ENCODE measurements at places on chromosomes 2 and 18. TPM values are rescaled to one million over a fixed set of nuclear protein-coding genes. Genes with fewer than 3 reads are reported as not detected.

Gene PPP3R1
- 78.5 TPM for total RNA-seq

Gene ACMSD
- not detected for total RNA-seq

Gene KIAA2012
- total RNA-seq: not detected

Gene TMEM150A
- 1.7 TPM for total RNA-seq

Gene CSRNP3
- not detected for total RNA-seq

Gene NDC80
- total RNA-seq: 92.3 TPM

Gene GAL3ST2
- not detected for total RNA-seq

Gene MC4R
- total RNA-seq: not detected

Gene ALPI
- not detected for total RNA-seq

Gene DTNA
- not detected for total RNA-seq

Gene C1GALT1C1L
- total RNA-seq: not detected

Gene IL1R1
- 1.3 TPM for total RNA-seq

Gene POTEJ
- total RNA-seq: not detected

Gene CRYGD
- total RNA-seq: not detected

- DNase-seq: no peak
- H3K36me3 ChIP-seq: peaks cover 11% of the 10 kb centered on the region
- H3K27ac ChIP-seq: peak overlapping the region; percentile 96
- peak overlapping the region; percentile 90 for H3K4me3 ChIP-seq
- H3K4me1 ChIP-seq: peaks cover 59% of the 10 kb centered on the region
Measured at GRCh38 chr2:43194121-43194869, 32.1 kb downstream of the ZFP36L2 start.

GRCh38 chr18:2979871-2980790, 32.8 kb downstream of the LPIN2 start:
- peak overlapping the region; percentile 82 for H3K4me3 ChIP-seq
- H3K4me1 ChIP-seq: peaks cover 76% of the 10 kb centered on the region
- H3K27ac ChIP-seq: peak overlapping the region; percentile 89

DNA sequence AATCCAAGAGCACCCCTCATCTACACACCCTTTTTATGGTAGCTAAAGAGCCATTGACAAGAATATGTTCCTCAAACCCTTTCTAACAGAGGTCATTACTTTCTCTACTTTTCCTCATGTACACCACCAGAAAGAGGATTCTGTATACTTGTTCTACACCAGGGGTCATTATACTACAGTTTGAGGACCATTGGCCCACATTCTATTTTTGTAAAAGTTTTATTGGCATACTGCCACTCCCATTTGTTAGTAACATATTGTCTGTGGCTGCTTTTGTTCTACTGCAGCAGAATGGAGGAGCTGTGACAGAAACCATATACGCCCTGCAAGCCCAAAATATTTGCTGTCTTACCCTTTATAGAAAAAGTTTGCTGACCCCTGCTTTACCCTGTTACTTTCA, 14.3 kb downstream of the HTR2B start:
- H3K27me3 ChIP-seq: no peaks in the 10 kb centered on the region
- H3K36me3 ChIP-seq: peaks cover 28% of the 10 kb centered on the region
- H3K4me1 ChIP-seq: no peaks in the 10 kb centered on the region
- no peak overlapping the region for H3K27ac ChIP-seq

DNA sequence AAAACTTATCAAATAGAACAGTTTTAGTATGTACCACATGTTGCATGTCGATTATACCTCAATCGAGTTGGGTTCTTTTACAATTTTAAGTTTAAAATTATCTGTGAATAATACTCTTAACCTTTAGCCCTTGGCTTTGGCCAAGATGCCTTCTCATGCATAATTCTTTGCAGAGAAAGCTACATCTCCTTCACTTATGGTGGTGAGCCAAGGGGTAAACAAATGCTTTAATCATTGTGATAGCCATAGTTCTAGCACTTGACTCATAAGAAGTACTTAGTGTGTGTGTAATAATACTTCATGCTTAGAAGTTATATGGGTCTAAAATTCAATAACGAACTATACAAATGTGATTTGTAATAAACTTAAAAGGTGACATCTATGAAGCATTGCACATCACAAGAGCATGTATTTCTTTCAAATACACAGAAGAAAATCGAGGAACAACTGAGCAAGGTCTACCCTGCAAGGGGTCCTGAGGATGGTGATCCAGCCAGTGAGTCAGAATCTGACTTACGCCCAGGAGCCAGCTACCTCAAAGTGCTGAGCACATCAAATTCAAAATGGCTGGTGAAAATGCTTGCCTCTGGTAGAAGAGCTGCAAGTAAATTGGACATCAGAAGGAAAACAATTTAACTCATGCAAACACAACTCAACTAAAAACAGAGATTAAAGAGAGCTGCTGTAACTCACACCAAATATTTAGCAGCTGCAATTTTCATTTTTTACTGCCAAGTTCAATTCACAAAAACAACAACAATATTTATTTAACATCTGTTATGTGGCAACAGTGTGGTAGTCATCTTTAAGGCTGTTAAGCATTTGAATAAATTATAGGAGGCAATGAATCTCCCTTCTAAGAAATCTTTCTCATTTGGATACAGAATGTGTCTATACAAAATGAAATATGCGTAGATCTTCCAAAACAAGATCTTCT, 23.8 kb upstream of the TTC39C start:
- DNase-seq: no peak
- H3K27me3 ChIP-seq: no peaks in the 10 kb centered on the region
- H3K4me1 ChIP-seq: peaks cover 52% of the 10 kb centered on the region
- peaks cover 27% of the 10 kb centered on the region for H3K36me3 ChIP-seq
- no peak overlapping the region for H3K4me3 ChIP-seq
- H3K27ac ChIP-seq: no peak overlapping the region

DNA sequence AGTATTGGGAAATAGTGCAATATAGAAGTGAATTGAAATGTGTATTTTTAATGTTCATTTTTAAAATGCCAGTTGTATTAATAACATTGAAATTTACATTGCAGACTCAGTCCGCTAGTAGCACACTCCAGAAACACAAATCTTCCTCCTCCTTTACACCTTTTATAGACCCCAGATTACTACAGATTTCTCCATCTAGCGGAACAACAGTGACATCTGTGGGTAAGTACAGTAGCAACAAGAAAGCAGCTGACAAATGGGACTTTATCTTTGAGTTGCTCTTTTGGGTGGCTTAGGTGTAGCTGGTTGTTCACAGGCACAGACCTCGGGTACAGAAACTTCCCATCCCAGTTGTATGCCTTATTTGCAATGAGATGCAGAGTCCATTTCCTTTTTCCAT, 118.2 kb upstream of the IL1R2 start:
- no peaks in the 10 kb centered on the region for H3K4me1 ChIP-seq
- H3K4me3 ChIP-seq: no peak overlapping the region
- H3K36me3 ChIP-seq: peaks cover 68% of the 10 kb centered on the region
- H3K27me3 ChIP-seq: no peaks in the 10 kb centered on the region
- no peak for DNase-seq

DNA sequence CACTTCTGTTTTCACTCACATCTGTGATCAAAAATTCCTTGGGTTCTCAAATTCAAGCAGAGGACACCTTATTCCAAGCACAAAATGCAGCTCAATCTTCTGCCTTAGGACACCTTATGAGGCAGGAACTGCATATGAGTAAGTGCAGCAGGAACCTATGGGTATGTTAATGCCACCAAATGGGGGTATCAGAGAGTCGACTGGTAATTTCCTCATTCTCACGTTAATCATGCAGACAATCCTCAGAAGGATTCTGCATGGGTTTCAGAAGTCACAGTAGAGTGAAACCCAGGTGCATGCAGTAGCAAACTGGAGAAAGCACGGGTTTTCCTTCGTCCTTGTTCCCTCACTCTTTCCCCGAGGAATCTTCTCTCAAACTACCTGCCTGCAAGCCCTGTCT, 452.8 kb downstream of the CBLN2 start:
- no peaks in the 10 kb centered on the region for H3K36me3 ChIP-seq
- H3K27ac ChIP-seq: no peak overlapping the region
- no peak overlapping the region for H3K4me3 ChIP-seq
- H3K27me3 ChIP-seq: no peaks in the 10 kb centered on the region
- no peaks in the 10 kb centered on the region for H3K4me1 ChIP-seq

DNA sequence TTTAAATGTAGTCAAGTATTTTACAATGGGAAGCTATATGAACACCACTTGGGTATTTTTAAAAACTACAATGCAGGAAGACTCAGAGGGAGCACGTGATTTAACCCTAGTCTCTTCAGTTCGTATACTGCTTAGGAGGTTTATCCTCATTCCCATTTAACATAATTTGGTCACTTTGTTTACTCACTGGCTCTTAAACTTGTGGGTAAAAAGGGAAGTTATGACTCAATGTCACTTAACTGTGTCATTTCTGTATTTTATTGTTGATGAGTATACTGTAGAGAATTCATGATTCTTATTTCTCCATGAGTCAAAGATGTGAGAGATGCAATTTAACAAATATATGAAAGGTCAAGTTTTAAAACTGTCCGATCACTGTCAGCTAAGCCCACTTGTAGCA, 48.2 kb downstream of the SLC66A3 start:
- no peak for DNase-seq
- no peak overlapping the region for H3K27ac ChIP-seq
- peaks cover 16% of the 10 kb centered on the region for H3K36me3 ChIP-seq

- H3K4me3 ChIP-seq: no peak overlapping the region
- H3K27ac ChIP-seq: no peak overlapping the region
- no peaks in the 10 kb centered on the region for H3K27me3 ChIP-seq
- DNase-seq: no peak
- H3K36me3 ChIP-seq: no peaks in the 10 kb centered on the region
Measured at GRCh38 chr2:71516253-71516888, 63.0 kb downstream of the DYSF start.

- no peak for DNase-seq
- no peaks in the 10 kb centered on the region for H3K4me1 ChIP-seq
- no peak overlapping the region for H3K4me3 ChIP-seq
- H3K27me3 ChIP-seq: no peaks in the 10 kb centered on the region
- H3K36me3 ChIP-seq: no peaks in the 10 kb centered on the region
Measured at GRCh38 chr18:64238076-64238475, 89.2 kb upstream of the LINC00305 start.

- H3K27ac ChIP-seq: no peak overlapping the region
- no peaks in the 10 kb centered on the region for H3K36me3 ChIP-seq
- H3K27me3 ChIP-seq: no peaks in the 10 kb centered on the region
- H3K4me1 ChIP-seq: no peaks in the 10 kb centered on the region
- H3K4me3 ChIP-seq: no peak overlapping the region
Measured at GRCh38 chr2:52918551-52918950, 849.1 kb upstream of the CHAC2 start.

DNA sequence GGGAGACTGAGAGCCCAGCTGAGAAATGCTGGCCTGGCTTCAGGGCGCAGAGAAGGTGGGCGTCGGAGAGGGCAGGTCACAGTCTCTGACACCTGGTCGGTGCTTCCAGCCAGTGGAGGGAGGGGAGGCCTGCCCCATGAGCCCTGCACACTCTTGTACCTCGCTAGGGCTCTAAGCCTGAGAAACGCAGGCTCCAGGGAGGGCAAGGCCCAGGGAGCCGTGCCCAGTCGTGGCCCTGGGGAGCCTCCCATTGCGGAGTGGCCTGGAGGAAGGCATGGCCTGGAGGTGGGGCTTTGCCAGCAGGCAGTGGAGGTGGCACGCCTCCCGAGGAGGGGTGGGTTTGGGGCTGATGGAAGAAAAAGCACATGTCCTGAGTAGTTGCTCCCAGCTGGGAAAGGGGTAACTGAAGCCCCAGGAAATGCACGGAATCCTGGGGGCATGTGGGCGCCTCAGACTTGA, 39.0 kb downstream of the MTERF4 start:
- peaks cover 2% of the 10 kb centered on the region for H3K27me3 ChIP-seq
- no peak overlapping the region for H3K4me3 ChIP-seq
- no peaks in the 10 kb centered on the region for H3K36me3 ChIP-seq
- no peak overlapping the region for H3K27ac ChIP-seq
- DNase-seq: no peak

DNA sequence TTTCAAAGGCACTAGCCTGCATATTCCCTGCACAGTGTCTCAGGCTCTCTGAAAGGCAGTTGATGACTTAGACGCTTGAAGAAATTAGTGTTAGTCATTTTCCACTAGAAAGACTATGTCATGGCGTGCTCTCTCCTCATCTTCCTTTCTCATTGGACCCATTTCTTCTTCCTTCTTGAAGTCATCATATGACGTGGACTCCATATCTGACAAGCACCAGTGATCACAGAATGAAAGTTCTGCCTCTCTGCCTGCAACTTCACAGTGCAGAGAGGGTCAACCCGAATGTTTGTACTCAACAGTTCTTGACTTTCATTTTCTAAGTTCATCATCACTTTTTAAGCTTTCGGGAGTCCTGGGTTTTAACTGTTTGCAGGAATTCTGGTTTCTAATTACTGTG, 63.7 kb upstream of the CYRIA start:
- H3K4me3 ChIP-seq: no peak overlapping the region
- H3K36me3 ChIP-seq: no peaks in the 10 kb centered on the region
- no peak overlapping the region for H3K27ac ChIP-seq
- H3K27me3 ChIP-seq: no peaks in the 10 kb centered on the region
- no peak for DNase-seq
- no peaks in the 10 kb centered on the region for H3K4me1 ChIP-seq

DNA sequence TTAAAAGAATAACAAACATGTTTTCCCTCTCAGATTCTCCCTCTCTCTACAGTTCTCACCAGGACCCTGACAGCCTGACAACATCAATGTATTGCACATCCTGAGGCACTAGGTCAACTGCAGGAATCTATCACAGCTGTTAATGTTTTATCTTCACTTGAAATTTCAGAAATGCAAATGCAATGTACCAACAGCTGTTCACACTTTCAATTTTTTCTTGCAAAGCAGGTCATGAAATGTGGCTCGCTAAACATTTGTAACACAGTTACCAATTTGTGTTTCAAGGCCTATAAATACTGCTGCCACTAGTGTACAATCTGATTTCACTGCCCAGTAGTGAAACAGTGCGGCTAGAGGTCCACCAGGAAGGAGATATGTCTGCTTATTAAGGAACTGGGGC, 147.8 kb downstream of the EXOC6B start:
- no peak overlapping the region for H3K27ac ChIP-seq
- no peak overlapping the region for H3K4me3 ChIP-seq
- H3K4me1 ChIP-seq: no peaks in the 10 kb centered on the region
- H3K36me3 ChIP-seq: no peaks in the 10 kb centered on the region

- no peak overlapping the region for H3K27ac ChIP-seq
- H3K4me3 ChIP-seq: no peak overlapping the region
- H3K27me3 ChIP-seq: no peaks in the 10 kb centered on the region
- H3K4me1 ChIP-seq: no peaks in the 10 kb centered on the region
Measured at GRCh38 chr2:57111531-57111930, 927.7 kb downstream of the CCDC85A start.
